CD4-positive, alpha-beta T cell treated with Interleukin-10 for 1 hour (primary cell): ENCODE measurements at places on chromosomes 6 and 20.

DNA sequence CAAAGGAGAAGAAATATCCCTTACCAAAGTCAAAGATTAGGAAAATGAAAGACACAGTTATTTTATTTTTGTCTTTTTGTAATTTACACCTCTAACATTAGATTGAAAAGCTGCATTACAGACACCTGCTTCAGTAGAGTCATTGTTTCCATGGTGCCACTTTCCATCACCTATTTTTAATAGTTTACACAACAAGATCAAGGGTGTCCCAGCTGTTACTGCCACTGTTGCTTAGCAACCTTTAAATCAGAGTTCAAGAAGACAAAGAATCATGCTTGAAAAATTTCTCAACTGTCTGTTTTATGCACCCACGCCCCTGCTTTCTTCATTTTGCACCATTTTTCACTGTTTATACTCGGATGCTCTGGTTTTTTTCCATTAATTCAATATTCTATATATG, 668.2 kb upstream of the GJE1 start:
- DNase-seq = peak; percentile 40

DNA sequence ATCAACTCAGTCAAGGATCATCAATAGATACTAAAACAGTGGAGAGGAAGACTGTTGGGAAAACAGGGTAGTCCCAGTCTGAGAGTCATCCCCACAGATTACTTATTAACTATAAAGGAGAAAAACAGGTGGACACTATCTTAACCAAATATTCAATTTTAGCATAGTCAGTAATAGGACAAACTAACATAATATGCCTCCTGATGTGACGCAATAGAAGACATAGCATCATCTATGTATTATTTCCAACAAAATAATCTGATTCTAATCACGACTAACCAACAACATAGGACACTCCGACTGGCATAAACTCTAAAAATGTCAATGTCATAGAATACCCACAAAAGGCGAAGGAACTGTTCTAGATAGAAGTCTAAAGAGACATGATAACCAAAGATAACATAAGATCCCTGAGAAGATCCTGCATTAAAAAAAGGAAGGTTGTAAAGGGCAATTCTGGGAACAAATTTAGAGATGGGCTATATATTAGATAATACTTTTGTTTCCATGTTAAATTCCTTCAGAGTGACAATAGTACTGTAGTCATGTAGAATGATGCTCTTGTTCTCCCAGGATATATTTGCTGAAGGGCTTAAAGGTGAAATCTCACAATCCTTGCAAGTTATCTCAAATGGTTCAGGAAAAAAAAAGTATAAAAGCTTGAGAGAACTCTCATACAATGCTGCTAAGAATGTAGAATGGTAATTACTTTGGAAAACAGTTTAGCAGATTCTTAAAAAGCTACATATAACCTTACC, 28.9 kb downstream of the ILRUN start:
- DNase-seq = no peak

DNA sequence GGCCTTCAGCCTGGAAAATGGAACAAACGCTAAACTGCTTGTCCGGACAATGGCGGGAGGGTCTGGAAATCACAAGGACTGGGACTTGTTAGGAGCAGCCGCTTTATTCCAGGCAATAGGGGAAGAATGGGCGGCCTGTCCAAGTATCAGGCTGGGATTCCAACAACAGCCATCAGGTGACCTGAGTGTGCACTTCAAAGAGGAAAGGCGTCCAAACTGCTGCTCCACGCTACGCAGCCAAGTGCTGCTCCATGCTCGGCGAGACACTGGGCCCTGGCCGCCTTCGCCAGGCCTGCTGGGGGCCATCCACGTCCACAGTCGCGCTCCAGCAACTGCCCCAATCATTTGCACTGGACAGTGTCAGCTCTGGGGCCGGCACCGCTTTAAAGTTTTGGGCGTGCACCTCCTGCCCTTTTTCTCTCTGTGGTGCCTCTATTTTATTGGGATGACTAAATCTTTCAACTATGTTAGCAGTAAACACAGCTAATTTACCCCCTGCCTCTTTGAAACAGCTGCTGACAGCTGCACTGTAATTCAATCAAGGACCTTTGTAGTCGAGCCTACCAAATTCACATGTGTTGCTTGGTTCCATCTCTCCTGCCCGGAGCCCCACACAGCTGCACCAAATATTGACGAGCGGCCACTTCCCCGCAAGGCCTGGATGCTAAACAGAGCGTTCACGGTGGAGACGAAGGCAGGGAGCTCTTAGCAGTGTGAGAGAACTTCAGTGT, 98.3 kb downstream of the BMP7 start:
- DNase-seq = no peak

- DNase-seq = no peak
Measured at GRCh38 chr6:46062312-46062711, 46.7 kb upstream of the CLIC5 start.

DNA sequence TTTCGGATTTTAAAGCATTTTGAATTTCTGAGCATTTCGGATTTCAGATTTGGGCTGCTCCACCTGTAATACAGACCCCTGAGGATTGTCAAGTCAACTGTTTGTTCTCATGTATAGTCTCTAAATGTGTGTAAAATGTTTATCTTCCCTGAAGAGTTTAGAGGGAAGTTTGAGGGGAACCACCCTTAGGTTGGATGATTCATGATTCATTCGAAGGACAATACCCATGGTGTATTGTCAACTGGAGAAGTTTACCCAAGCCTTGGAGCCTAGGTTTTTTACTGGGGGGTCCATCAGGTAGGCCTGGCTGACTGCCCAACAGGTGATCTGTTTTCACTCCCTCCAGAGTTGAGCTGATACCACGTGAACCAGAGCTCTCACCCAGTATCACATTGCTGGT, 18.9 kb downstream of the GSTA4 start:
- no peak for DNase-seq

DNA sequence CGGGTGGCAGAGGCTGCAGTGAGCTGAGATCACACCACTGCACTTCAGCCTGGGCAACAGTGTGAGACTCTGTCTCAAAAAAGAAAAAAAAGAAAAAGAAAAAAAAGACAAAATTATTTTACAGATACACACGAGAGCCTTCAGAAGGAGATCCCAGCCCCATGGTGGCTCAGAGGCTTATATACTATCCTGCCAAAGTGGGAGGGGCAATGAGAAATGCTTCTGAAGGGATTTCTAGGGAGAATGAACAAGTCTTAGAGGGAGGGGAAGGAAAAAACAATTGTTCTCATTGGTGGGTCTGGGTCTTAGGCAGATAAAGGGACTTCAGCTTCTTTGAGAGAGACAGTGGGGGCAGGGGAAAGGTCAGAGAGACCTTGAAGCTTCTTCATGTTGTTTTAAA, 76.8 kb downstream of the BANF2 start:
- no peak for DNase-seq

DNA sequence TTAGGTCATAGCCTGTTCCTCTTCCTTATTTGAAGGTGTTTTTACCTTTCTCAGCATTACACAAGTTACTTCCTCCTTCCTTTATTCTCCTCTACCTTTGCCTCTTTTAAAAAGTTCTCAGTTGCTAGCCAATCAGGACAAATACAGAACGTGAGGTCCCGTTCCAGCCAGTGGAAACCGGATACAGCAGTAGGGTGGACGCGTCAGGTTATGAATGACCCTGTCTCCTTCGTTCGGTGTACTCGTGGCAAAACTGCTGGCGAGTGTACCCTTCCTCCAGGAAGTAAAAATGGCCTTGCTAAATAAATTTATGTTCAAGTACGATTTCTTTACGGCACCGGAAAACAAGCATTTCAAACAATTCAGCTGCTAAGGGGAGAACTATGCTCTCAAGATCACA, 77.0 kb upstream of the MLN start:
- no peak for DNase-seq

GRCh38 chr6:125952764-125953501, 3.6 kb upstream of the HINT3 start:
- no peak for DNase-seq

GRCh38 chr6:31634131-31634530, 13.6 kb downstream of the PRRC2A start:
- no peak for DNase-seq

DNA sequence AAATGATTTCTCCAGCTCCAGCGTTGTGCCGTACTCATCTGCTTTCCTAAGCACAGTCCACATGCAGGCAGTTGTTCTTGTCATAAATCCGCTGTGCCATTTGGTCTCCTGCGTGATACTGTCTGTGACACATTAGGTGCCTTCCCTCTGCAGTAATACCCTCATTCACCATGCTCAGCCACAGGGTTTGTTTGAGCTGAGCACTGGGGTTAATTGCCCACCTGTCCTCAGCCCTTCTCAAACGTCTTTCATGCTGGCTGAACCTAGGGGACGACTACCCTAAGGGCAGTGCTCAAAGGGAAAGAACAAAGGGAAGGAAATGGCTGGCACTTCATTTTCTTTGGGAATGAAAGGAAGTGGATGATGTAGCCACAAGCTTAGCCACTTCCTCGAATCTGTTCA, 64.2 kb upstream of the MYLIP start:
- DNase-seq = no peak

GRCh38 chr6:64083261-64083660, 447.7 kb downstream of the PHF3 start:
- DNase-seq = no peak

GRCh38 chr20:63833776-63834490, 2.9 kb upstream of the ZBTB46 start:
- DNase-seq = no peak

GRCh38 chr6:79862126-79862525, 85.2 kb downstream of the ELOVL4 start:
- DNase-seq = no peak

DNA sequence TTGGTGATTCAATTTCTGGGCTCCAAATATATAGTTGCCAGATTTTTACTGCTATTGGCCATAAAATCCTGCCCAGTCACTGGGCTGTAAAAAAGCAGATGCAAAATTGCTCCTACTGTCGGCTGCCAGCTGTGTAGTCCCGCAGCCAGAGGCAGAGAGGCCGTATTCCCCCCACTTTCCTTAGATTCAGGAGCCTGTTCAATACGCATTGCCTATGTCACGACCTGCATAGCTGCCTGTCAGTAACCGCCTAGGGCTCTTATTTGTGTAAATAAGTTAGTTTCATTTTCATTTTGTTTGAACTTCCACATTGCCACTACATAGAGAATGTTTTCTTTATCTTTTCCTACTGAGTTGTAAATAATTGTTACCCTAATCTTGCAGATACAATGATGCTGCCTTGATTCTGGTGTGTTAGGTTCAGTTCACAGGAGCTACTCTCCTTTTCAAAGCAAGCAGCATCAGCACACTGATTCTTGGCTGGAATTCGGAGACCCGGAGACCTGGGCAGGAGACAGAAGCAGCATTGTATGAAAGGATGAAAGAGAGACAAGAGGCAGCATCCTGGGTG, 46.0 kb upstream of the UST start:
- DNase-seq = peak; percentile 43

GRCh38 chr6:69866770-69867638, 648 bp downstream of the COL19A1 start:
- DNase-seq = peak; percentile 56

DNA sequence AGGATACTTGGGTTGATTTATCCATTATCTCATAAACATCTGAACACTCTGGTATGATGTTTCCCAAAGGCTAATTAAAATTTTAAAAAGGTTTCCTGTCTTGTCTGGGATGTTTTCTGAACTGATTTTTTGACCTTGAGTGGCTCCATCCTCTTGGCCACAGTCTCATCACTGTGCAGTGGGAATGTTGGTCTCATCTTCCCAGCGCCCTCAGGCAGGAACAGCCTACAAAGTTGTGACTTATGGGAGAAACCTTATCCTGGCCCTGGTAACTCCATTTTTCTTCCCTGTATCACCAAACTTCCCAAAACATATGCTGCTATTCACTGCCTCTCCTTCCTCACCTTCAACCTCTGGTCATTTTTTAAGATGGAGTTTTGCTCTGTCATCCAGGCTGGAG, 6.8 kb upstream of the BPIFA3 start:
- no peak for DNase-seq

GRCh38 chr6:52553158-52553557, 23.7 kb downstream of the TRAM2 start:
- no peak for DNase-seq

DNA sequence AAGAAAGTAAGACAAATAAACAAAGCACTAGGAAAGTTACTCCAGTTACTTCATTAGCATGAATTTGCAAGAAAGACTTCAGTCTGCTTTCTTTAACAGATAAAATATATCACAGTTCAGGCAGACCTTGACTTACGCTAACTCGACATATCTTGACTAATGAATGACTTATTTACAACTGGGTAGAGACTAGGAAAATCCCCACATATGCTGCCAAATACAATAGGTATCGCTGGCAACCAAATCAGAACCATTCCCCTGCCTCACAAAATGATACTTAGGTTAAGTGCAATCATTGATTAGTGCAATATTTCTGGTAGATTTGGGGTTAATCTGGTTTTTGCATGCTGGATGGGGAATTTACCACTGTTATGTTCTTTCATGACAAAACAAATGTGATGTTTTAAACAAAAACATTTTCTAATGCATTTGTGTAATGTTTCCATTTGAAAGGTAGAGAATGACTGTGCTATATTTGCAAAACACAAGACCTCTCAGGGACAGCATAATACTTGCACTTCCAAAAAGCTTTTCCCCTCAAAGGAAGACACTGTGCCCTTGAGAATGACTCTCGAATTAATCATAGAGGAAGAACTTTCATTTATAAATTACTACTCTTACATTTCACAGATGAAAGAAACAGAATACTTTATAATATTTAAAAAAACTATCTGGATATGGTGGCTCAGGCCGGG, 101.6 kb downstream of the PRKN start:
- no peak for DNase-seq

DNA sequence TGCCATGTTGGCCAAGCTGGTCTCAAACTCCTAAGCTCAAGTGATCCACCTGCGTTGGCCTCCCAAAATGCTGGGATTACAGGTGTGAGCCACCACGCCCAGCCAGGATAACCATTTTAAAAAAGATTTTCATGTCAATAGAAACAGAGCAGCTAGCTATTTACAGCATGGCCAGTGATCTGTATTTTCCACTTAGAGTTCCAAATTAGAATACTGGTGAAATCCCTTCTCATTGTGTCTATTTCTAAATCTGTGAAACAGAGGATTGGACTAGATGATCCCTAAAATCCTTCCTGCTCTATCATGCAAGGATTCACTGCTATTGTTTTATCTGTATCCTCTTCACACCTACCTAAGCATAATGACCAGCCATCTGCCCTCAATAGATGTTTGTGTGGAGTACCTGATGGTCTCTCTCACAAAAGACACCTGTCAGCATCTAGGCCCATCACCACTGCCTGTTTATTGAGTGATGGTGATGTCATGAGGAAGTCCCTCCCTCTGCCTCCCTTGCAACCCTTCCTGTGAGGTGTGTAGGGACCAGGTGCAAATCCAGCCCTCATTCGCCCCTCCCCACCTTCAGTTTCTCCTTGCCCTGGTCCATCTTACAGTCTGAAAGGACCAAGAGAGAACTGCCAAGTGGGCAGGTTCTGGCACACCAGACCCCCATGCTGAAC, 26.5 kb upstream of the SMIM29 start:
- DNase-seq = no peak
